CD14-positive monocyte (primary cell): ENCODE measurements at places on chromosomes 12 and 14.

DNA sequence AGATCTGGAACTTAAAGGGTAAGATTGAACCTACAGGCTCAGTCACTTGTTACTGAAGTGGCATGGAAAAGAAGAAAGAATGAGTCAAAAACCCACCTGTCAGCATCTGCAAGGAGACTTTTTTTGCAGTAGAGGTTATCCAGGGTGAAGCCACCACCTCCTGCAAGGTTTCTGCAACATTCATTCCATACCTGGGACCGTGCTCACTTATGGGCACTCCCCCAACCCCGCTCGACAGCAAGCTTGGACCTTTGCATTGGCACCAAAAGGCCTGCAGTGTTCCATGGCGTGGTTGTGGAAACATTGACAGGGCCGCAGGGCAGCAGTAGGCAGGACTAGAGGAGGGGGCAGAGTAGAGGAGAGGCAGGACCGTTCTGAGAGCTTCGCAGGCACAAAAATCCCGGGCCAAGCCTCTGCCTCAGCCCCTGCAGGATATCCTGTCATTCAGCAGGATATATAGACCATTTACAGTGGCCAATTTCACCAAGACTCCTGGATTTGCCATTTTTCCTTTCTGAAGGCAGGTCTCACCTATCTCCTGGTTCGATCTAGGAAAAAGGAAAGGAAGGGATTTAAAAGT lies at the start of gene STAB2:
STAB2 (plus strand) TSS at position 483 of the 580 bp plus-strand sequence. CDS start 204 bp downstream, outside the sequence.
- DNase-seq, result no peak

DNA sequence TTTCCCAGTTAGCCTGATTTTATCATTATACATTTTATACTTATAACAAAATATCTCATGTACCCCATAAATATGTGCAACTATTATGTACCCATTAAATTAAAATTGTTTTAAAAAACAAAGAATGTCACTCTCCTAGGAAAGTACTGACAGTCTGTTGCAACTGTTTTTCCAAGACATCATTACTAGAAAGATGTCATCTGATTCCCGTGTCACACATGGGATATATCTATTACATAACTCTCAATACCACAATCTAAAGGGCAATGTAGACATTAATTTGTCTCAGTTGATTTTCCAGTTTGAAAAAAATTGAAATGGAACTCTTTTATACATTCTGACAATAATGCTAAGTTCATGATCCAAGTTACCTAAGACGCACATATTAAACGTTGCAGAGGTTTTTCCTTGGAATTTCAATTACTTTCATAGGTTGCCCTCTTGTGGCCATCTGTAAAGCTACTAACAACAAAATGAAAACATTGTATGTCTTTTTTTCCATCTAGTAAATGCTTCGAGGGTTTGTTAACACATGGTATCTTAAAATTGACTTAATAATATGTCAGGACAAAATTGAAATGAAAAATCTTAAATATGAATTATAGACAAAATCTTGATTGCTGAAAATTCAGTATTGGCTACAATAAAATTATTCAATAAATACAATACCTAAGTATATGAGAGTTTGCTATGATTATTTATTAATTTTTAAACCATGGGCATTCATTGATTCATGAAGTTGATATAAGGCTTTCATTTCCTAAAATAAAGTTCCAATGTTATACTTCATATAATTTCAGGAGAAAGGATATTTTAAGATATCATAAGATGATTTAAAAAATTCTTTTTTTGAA lies 131.6 kb downstream of the PPFIA2 start:
- DNase-seq, result no peak

DNA sequence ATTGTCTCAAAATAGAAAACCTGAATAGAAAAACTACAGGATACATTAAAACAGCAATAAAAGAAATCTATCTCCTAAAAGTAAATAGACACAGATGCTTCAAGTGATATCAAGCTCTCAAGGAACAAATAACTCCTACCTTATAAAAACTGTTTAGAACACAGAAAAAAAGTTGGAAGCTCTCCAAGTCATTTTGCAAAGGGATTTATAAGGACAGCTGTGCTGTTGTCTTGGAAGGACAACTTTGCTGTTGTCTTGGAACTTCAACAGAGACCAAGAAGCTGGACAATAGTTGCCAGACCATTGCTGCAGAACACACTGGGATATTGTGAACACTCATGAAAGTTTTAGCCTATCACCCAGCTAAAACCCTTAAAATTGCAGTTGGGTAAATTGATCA lies 780.7 kb downstream of the FLRT2 start:
- DNase-seq, result no peak

- DNase-seq, result no peak
Measured at GRCh38 chr12:58639318-58639934, 280.9 kb downstream of the LRIG3 start.

DNA sequence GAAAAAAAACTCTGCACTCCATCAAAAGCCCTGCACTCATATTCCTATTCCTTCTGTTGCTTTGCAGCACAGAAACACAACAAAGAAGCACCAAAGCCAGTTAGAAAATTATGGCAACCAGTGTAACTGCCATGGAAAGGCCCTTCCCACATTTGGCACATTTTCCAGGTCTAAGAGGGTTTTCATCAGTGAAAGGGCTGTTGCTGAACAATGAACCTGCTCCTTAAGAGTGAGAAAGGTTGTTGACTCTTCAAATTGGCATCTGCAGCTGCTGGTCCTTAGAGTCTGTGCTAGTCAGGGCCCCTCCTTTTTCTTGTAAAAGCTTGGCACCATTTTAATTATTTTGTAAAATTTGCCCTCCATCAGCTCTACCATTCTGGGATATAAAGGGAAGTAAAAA lies 378.7 kb upstream of the KITLG start:
- DNase-seq, result no peak

- no peak for DNase-seq
Measured at GRCh38 chr12:131816495-131816894, 11.7 kb upstream of the MMP17 start.

GRCh38 chr12:89273525-89273924 lies 78.8 kb downstream of the DUSP6 start:
- no peak for DNase-seq

- DNase-seq, result no peak
Measured at GRCh38 chr14:101464310-101464983, 96.8 kb upstream of the DIO3 start.

GRCh38 chr12:88854260-88854659 lies 274.0 kb upstream of the KITLG start:
- DNase-seq, result no peak

DNA sequence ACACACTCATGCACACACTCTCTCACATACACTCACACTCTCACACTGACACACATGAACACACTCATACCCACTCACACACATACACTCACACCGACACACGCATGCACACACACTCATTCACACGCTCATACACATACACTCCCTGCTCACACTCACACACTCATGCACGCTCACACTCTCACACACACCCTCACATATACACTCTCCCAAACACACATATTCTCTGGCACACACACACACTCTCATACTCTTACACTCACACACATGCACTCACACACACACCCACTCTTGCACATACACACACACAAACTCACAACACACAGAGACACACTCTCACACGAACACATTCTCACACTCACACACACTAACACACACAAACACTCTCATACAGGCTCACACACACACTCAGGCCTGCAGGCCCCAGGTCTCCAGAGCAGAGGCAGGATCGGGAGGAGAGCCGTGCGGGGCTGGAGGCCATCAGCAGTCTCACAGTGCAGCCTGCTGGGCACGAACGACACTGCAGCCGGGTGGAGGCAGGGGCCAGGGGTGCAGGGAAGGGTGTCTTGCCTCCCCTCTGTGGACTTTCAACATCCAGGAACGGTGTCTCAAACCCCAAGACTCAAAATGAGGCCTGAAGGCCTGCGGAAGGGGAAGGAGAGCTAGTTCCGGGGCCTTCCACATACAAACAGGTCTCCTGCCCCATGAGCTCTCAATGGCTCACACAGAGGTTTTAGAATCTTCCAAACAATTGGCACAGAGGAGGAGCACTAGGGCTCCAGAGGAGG lies 148.7 kb downstream of the ANO2 start:
- no peak for DNase-seq

- no peak for DNase-seq
Measured at GRCh38 chr12:1318327-1319031, 275.9 kb downstream of the FBXL14 start.

DNA sequence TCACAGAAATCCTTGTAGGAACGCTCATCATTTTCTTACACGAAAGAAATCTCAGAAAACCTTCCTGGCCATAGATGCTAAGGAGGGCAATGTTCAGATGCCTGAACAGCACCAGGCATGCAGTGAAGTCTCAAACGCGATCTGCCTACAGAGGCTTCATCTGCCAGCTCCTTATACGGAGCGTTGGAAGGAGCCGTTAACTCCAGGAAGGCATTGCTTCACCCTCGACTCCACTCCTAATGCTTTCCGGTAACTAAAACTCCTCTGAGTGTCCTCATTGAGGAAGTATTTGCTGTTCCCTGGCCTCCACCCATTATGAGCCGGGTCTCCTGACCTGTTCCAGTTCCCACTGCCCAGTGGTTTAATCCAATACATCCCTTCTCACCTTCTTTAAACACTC lies 502.7 kb downstream of the BCL11B start:
- DNase-seq, result no peak

- no peak for DNase-seq
Measured at GRCh38 chr12:78331181-78331580, 500.5 kb downstream of the NAV3 start.

GRCh38 chr12:50087151-50087550 lies 2.0 kb downstream of the SMARCD1 start:
- DNase-seq, result no peak

DNA sequence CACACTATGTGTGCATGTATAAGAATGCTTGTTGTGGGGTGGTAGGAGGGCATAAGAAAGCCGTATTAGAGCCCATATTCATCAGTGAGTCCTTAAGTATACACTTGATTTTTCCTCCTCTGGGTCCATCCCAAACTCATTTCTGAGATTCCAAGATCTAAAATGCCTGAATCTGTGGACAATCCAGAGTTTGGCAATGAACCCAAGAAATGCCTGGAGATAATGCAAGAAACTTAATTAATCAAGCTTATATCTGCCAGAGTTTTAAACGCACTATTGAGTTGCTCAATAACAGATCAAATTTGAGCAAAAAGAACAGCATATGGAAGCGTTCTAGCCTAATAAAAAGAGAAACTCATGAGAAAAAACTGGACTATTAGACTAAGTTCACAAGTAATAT lies 143.4 kb upstream of the NAV3 start:
- no peak for DNase-seq

DNA sequence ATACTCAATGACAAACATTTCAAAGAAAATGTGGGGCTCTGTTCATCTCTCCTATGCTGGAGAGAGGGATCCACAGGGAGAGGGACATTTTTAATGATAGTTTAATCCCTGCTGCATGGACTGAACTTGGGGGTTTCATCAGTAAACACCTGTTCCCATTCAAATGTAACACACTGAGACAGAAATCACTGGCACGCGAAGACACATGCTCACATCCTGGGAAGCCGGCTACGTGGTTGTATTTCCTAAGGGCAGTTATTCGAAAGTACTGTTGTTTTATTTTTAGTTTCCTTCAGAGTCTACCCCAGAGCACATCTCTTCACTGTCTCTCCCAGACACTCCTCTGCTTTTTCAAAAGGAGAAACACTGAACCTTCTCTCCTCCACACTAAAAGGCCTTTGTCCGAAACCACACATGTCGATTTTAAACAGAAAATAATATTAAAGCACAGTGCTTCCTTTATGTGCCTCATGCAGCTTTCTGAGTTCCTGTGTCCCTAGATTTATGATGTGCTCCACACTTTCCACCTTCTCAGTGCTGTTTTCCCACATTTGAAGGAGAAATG lies 52.8 kb downstream of the PTHLH start:
- no peak for DNase-seq

DNA sequence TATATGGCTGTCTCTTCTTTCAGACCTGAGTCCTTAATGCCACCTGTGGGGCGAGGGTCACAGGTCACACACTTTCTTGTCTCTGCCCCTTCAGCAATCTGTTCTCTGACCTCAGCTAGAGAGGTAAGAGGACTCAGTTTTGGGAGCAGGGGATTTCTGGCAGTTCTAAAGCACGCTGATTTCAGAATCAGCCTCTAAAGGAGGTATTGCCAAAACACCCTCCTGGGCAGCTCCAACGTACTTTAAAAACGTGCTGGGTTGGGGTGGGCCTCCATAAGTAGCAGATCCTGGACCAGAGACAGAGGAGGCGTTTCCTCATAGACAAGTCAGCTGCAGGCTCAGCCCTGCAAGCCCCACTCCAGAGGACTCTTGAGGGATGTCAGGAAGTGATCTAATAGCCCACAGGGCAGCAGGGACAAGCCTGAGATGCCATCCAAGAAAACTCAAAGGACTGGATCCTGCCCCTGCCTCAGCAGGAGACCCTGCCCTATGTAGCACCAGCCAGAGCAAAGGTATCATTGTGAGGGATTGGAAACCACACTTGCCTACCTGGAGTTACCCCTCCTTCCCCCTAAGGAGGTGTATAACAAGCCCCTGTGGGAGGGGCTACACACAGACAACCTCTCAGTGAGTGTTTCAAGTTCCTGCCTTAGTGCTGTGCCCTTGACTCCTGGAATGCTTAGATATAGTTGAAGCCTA lies 8.5 kb downstream of the CTDSP2 start:
- DNase-seq, result no peak

GRCh38 chr14:76929927-76930326 lies 98.6 kb downstream of the IRF2BPL start:
- peak; percentile 67 for DNase-seq

DNA sequence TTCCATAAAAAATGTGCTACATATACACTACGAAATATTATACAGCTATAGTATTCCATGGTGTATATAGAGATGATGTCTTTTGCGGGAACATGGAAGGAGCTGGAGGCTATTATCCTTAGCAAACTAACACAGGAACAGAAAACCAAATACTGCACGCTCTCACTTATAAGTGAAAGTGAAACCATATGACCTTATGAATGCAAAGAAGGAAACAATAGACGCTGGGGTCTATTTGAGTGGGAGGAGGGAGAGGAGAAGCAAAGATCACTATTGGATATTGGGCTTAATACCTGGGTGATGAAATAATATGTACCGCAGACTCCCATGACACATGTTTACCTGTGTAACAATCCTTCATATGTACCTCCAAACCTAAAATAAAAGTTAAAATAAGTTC lies 142.8 kb downstream of the LRFN5 start:
- DNase-seq, result no peak

DNA sequence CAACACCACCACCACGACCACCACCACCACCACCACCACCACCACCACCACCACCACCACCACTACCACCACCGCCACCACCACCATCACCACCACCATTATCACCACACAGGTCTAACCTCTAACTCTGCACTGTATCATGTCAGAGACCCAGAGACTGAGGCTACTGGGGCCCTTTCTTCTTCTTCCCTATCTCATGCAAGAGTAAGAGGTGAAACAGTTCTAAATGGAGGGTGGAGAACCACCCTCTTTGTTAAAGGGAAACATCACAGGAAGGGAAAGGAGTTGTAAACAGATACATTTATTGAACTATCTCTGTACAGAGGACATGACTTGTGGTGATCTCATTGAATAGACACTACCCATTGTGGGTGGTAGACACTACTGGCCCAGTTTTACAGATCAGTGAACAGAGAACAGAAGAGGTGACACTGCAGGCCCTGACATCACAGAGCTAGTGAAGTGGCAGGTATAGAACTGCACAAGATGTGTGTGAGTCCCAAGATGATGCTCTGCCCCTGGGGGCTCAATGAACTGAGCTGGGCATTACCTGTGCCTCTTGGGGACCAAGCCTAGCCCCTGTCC lies 91.6 kb downstream of the FOXN3 start:
- no peak for DNase-seq
